EL (cell line): ENCODE measurements at places on chromosomes 5 and 9.

DNA sequence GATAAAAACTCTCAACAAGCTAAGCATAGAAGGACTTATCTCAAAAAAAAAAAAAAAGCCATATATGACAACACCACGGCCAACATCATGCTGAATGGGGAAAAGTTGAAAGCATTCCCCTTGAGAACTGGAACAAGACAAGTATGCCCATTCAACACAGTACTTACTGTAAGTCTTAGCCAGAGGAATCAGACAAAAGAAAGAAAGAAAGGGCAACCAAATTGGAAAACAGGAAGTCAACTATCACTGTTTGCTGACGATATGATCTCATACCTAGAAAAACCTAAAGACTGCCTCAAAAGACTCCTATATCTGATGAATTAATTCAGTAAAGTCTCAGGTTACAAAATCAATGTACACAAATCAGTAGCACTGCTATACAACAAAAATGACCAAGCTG, 24.6 kb upstream of the PTGER4 start:
- no peak for DNase-seq

DNA sequence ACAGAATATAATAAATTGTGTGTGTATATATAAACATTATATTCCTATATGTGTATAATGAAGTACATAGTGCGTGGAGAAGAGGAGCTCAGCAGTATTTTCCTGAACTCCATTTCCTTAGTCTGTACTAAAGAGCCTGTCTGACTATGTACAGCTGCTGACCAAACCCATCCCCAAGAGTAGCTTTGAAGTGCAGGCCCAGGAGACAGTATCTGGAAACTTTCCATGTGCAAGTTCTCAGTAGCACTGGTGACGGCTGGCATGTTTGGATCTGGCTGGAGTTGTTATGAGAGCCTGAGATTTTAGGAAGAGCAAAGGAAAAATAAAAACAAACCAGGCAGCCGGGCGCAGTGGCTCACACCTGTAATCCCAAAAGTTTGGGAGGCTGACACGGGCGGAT, 244.2 kb downstream of the RFK start:
- no peak for DNase-seq

GRCh38 chr5:119360905-119361593, 5.2 kb downstream of the TNFAIP8 start:
- DNase-seq = peak; percentile 72

GRCh38 chr9:22244139-22245011, 202.2 kb upstream of the DMRTA1 start:
- DNase-seq = peak; percentile 67
